NCI-H345 (cell line): ENCODE measurements at places on chromosomes 12 and 14.

DNA sequence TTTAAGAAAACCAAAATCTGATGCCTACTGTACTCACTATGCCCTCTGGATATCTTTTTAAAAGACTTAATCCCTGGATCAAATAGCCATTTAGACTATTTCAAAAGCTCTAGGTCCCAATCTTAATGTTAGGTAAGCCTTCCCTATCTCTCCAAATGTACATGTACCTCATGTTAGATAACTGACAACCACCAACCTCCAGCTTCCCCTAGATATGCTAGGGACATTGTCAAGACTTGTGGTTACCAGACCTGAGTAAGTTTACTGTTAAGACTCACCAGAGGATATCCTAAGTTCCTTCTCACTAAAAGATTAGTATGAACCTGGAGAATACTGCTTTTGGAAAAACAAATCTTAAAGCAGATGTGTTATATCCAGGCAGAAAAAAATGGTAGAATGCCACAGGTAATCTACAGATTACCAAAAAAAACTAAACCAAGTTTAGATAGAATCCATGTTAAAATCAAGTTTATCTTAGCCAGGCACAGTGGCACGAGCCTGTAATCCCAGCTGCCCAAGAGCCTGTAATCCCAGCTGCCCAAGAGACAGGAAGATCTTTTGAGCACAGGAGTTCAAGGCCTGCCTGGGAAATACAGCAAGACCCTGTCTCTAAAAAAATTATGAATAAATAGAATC lies 9.7 kb downstream of the NAP1L1 start:
- DNase-seq: no peak

DNA sequence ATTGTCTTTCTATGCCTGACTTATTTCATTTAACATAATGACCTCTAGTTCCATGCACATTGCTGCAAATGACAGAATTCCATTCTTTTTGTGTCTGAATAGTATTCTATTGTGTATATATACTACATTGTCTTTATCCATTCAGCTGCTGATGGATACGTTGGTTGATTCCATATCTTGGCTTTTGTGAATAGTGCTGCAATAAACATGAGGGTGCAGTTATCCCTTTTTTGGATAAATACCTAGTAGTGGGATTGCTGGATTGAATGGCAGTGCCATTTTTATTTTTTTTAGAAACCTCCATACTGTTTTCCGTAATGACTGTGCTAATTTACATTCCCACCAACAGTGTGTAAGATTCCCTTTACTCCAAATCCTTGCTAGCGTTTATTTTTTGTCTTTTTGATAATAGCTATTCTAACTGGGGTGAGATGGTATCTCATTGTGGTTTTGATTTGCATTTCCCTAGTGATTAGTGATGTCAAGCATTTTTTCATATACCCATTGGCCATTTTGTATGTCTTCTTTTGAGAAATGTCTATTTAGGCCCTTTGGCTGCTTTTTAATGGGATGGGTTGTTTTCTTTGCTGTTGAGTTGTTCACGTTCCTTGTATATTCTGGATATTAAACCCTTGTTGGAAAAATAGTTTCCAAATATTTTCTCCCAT lies 2.3 kb downstream of the OAS2 start:
- no peak for DNase-seq

GRCh38 chr12:115075552-115076170 lies 391.7 kb upstream of the TBX3 start:
- DNase-seq: no peak

GRCh38 chr12:22413592-22413991 lies 79.1 kb upstream of the ST8SIA1 start:
- no peak for DNase-seq

DNA sequence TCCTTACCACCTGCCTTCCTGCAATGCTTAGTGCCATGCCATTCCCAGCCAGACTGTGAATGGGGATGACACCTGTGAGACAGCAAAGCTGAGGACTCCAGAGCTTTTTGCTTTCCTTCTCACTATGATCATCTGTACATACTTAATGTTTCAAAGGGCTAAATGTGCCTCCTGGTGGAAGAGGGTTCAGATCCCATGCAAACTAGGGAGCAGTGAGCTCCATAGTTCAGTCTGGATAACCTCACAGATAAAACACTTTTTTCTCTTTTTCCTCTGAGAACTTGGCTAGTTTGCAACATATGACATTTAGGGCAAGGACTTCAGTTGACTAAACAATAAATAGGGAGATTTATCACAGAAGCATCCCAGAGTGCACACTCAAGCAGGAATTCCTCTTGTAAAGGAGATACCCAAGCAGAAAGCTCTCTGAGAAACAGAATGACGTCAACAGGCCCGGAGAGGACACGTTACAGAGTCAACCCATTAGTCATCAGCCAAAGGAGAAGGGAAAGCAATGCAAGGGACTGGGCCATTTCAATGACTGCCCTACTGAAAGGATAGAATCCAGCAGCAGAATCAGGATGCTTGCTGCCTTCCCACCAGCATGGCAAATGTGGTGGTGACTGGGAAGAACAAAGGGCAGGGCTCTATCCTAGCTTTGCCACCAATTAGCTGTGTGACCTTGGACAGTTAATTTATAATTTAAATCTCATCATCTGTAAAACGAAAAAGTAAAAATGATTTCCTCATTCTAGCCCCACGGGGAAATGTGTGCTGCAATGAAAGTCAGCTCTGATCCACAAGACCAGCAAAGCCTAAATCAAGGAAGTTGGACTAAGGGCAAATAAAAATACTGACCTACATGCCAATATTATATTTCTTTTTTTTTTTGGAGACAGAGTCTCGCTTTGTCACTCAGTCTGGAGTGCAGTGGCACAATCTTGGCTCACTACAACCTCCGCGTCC lies 80.8 kb upstream of the ACTN1 start:
- no peak for DNase-seq

DNA sequence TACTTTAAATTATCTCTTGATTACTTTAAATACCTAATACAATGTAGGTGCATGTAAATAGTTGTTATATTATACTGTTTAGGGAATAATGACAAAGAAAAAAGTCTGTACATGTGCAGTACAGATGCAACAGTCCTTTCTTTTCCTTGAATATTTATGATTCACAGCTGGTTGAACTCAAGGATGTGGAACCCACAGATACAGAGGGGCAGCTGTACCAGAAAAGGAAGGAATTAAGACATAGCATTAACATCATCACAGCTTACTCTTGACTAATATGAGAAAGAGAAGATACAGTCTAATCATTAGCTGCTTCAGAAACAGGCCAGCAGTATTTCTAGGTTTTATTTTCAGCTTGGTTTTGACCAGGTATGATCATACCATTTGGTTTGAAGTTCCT lies 34.7 kb upstream of the AP4S1 start:
- no peak for DNase-seq

DNA sequence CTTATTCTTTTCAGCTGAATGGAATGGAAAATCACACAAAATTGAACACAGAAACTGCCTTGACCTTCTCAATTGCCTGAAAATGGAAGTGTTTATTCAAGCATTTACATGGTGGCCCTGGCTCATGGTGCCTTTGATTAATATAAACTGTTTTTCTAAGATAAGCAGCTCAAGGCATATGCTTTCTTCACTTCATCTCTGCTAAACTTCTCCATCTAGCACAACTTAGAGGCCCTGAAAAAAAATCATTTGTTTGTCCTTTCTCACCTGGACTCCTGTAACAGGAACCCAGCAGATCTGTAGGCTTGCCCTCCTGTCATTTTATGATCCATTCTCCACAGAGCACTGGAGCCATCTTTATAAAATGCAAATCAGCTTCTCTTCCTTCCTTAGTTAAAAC lies 117.5 kb upstream of the KRR1 start:
- no peak for DNase-seq

- no peak for DNase-seq
These were observed 4.2 kb upstream of the DTD2 start for GRCh38 chr14:31461545-31461944.
